ENCODE measurements at places on chromosomes 7 and 10.

- no peak for DNase-seq
Measured at GRCh38 chr10:131907679-131908078, 6.9 kb downstream of the PPP2R2D start.

DNA sequence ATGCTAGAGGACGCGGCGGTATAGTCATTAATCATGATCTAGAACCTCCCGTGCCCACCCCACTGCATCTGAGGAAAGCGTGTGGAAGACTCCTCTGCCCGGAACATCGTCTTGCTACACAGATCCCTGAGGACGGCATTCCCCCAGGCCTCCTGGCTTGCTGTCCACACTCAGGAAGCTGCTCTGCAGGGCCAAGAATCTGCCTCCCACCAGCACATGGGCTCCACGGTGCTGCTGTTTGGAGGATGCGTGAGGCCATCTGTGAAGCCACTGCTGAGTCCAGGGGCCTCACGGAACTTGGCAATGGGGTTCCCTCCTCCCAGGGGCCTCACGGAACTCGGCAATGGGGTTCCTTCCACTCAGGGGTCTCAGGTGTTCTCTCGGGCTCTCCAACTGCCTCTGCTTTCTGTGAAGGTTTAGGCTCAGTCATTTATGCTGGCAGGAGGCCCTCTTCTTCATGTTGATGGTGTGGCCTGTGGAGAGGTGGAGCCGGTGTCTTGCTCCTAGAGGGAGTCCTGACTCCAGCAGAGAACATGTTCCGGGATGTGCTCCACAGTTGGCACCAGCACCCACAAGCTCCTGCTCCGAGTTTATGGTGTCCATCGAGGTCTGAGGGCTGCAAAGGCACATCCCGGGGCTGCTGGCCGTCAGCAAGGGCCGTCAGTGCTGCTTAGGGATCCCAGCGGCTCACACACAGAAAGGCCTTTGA is 273.3 kb downstream of the DNAJB6 start:
- DNase-seq, result no peak

- DNase-seq, result no peak
Measured at GRCh38 chr7:101420436-101420835, 57.8 kb downstream of the COL26A1 start.

GRCh38 chr10:125375210-125375609 is 214.8 kb upstream of the CTBP2 start:
- no peak for DNase-seq

- DNase-seq, result no peak
Measured at GRCh38 chr7:22979251-22979650, 34.7 kb downstream of the HYCC1 start.

DNA sequence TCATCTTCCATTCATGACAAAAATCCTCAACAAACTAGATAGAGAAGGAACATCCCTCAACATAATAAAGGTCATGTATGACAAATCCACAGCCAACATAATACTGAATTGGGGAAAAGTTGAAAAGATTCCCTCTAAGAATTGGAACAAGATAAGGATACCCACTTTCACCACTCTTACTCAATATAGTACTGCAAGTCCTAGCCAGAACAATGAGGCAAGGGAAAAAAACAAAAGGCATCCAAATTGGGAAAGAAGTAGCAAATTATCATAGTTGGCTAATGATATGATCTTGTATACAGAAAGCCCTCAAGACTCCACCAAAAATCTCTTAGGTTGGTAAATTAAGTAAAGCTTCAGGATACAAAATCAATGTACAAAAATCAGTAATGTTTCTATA is 4.7 kb downstream of the POT1 start:
- no peak for DNase-seq

GRCh38 chr10:29471544-29471859 is 163.3 kb downstream of the SVIL start:
- DNase-seq, result no peak

DNA sequence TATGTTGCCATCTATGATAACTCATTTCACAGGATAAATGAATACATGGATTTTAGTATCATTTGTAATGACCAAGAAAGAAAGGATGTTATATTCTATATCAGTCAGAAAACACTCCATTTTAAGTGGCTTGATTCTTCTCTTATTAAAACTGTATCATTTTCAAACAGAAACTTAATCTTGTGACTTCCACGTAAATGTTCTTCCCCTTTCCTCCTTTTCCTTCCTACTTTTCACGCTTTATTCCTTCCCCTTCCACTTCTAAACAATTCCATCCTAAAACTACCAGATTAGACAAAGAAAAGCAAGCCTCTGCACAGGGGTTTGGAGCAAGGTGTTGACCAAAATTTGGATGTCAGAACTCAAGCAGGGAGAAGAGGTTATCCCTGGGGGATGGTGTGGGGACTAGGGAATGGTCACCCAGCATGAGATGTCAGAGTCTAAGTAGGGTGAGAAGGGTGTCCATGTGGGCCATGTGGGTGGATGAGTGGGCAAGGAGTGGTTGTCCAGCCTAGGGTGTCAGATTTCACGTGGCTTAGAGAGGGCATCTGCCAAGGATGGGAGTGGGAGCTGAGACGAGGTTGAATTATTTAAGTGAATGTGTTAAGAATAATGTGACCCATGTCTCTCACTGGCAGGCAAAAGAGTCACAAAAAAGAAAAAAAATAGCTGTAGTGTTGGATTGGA is 5.0 kb upstream of the GSAP start:
- DNase-seq, result no peak

DNA sequence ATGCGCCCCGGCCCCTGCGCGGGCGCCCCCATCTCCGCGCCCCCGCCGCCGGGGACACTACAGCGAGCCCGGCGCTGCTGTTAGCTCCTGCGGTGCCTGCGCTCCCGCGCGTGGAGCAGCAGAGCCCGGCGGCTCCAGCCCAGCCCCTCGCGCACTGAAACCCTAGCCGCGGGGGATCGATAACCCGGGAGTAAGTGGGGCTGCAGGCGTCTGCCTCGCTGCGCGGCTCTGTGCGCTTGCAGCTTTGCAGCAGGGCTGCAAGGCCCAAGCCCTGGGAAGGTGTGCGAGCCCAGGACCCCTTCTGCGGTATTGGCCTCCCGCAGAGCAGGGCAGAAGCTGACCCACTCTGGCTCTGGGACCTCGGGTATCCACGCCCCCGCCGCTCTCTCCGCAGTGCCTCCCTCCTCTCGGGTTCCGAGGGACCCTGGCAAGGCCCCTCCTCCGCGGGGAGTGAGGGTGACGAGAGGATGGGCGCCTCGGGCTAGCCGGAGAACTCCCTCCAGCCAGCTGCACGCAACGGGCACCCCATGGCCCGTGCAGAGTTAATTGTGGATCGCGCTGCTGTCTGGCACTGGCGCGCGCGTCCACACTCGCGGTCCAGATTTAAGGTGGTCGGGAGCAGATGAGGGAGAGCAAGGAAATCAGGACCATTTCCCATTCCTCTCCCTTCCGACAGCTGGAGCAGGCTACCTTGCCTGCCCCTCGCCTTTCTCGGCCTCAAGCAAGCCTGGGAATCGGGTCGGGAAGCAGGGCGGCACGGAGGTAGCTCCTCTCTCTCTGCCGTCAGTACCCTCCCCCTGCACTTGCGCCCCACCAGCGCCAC is 2.1 kb downstream of the SHH start:
- no peak for DNase-seq

DNA sequence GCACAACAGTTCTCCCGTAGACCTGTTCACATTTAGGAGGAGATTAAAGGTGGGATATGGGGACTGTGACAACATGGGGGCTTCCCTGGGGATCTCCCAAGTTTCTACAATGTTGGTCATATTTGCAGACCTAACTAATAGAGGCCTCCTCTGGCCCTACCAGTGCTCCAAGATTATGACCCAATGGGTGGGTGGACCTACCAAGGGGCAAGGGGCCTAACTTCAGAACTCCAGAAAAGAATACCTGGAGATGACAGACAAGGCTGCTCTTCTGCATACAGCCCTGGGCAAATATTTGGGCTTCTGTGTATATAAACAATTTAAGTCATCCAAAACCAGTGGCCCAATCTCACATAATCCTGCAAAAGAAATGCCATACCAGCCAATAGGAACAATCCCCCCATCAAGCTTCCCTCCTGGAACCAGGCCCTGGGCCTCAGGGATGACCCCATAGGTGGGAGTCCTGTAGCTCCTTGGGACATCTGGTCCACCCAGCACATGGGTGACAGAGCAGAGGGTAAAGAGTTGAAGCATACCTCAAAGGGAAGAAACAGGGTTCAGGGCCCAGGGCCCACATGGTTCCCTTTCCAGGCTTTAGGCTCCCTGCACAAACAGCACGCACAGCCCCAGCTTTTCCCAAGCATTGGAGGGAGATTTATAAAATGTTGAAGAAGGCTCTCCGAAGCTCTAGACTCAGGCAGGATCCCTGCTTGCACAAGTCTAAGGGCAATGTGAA is 86.1 kb upstream of the CHST15 start:
- no peak for DNase-seq

DNA sequence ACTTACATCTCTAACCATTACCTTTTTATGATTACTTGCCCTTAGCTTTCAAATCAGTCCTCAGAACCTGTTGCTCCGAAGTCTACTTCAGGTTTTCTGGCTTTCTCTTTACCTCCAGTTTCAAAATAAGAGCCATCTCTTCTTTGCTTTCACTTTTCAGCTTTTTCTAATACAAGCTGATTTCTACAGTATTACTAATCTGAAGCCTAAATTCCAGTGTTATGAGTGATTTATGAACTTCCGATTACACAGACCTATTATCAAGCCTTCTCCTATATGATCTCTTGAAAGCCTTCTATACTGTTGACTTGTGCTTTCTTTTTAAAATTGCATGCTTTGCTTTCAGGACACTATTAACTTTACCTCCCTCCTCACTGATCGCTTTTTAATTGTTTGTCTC is 1307.8 kb upstream of the CELF2 start:
- no peak for DNase-seq

- DNase-seq, result no peak
Measured at GRCh38 chr7:137742051-137742450, 104.7 kb downstream of the DGKI start.

DNA sequence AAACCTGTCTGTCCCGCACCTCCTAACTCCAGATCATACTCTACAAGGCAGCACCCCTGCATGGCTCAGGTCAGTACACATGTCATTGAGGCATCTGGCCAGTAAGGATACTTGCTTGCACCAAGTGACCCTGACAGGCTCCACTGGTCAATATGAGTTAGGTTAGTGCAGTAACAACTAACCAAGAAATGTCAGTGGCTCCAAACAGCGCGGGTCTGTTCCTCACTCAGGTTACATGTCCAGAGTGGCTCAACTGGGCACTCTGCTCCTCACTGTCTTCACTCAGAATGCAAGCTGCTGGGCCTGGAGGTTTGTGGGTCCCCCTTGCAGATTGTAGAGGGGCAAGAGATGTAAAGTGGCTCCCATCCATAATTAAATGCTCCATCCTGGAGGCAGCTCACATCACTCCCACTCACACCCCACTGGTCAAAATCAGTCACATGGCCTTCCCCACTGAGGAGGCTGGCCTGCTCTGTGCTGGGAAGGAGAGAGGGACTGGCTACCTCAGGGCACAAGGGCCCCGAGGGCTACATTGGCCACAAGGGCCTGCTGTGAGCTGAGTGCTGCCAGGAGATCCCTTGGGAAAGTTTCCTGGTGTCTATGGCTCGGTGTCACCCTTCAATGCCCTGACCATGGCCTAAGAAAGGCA is 109.1 kb upstream of the GDF10 start:
- DNase-seq, result no peak

- no peak for DNase-seq
Measured at GRCh38 chr10:9957351-9957750, 1060.3 kb upstream of the CELF2 start.

DNA sequence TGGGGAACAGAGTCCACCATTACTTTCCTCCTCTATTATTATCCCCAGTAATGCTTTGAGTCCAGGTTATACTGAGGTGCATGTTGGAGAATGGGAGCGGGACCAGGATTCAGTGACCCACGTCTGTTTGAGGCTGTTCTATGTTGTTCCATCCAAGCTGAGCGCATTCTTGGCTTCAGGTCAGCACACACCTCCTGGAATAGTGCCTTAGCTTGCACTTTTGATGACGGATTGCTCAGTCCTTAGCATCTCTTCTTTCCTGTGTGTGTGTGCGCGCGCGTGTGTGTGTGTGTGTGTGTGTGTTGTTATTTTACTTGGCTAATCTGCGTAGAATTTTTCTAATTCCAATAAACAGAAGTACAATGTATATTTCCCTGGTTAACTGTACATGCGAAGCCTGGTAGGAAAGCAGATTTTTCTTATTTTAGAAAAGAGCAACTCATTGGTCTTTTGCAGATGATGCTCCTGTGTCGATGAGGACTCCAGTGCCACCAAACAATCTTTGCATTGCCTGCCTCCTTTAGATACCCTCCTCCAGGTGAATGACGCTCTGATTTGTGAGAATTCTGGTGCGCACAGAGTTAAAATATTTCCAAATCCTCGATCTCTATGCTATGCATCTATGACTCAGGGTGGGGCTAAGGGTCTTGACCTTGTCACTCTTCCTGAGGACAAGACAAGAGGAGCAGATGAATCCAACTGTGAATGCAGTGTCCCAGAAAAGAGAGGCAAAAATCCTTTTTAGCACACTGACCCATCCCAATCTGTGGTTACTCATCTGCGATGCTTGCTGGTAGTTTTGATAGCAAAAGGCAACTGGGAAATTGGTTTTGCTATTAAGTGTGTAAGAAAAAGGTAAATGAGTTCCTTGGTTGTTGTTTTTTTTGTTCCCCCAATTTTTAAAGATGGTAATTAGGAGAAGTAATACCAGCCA is 13.3 kb upstream of the CELF2 start:
- DNase-seq, result no peak

- no peak for DNase-seq
Measured at GRCh38 chr7:99833289-99833877, 5.6 kb downstream of the CYP3A43 start.

DNA sequence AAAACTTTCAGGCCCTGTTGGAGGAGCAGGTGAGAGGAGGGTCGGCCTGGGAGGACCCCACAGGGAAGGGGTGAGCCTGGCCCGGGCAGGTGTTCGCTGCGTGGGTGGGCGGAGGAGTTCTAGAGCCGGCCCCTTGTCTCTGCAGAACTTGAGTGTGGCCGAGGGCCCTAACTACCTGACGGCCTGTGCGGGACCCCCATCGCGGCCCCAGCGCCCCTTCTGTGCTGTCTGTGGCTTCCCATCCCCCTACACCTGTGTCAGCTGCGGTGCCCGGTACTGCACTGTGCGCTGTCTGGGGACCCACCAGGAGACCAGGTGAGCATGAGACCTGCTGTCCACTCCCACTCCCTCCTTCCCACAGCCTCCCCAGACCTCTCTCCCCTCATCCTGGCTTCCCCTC is 5.6 kb downstream of the ZNHIT1 start:
- no peak for DNase-seq

GRCh38 chr7:26409661-26410547 is 118.2 kb downstream of the SNX10 start:
- DNase-seq, result no peak

GRCh38 chr7:46557295-46557711 is 636.2 kb upstream of the IGFBP3 start:
- DNase-seq, result no peak

- DNase-seq, result no peak
Measured at GRCh38 chr7:121043314-121044234, 55.1 kb downstream of the CPED1 start.

DNA sequence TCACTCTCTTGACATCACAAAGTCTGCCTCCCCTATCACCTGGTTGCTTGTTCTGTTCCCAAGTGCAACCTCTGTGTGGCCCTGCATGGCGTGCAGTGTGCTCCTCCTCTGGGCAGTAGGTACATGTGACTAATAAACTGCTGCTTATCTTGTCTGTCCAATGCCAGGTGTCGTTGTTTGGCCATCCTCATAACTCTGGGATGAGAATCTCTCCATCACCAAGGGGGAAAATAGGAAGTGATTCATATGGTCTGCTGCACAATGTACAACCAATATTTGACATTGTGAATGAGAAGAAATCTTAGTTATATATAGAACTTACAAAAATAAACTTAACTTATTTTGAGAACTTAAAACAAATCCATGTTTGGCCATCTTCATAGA is 135.2 kb downstream of the INHBA start:
- DNase-seq, result no peak

- no peak for DNase-seq
Measured at GRCh38 chr7:38177621-38178003, 433 bp upstream of the STARD3NL start.
